Activated CD8-positive, alpha-beta memory T cell treated with anti-CD3 and anti-CD28 coated beads for 1 hour (primary cell): ENCODE measurements at places on chromosomes 6 and 20.

DNA sequence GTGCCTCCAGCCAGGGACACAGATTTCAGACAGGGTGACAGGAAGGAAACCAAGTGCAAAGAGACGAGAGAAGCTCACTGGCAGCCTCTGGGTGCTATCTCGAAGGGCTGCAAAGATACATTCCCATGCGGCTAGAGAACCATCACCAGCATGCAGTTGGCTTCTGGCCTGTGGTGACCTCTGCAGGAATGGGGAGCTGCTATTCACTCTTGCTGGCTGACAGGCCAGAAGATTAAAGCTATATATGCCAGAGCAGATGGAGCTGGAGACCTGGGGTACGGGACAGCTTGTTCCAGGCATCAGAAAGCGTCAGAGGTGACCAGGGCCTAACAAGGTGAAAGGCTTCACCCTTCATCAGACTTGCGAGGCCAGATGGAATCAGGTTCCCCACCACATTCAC is 20.0 kb downstream of the MAP1LC3A start:
- no peak for DNase-seq

DNA sequence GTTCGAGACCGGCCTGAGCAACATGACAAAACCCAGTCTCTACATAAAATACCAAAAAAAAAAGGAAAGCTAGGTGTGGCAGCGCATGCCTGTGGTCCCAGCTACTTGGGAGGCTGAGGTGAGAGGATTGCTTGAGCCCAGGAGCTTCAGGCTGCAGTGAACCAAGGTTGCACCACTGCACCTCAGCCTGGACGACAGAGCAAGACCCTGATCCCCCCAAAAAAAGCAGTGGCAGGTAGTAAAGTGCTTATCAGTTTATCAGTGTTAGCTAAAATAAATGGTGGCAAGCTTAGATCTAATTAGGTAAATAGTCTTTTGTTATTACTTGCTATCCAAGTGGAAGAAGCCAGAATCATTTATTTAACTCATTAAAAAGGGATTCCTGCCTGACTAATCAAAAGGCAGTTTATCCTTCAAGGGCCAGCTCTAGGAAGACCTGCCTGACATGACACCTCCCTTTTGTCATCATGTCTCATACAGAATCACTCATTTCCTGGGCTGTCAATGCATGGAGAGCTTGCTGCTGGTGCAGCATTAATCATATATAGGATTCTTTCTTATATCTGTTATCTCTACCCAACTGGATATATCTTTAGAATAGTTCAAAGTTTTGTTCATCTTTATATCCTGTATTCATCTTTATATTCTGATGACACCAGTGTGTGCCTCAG is 9.6 kb downstream of the DSTN start:
- DNase-seq: no peak

- DNase-seq: no peak
Observed at GRCh38 chr20:23125625-23126191, 39.6 kb upstream of the CD93 start.

- no peak for DNase-seq
Observed at GRCh38 chr20:44302026-44302669, 8.9 kb downstream of the FITM2 start.

DNA sequence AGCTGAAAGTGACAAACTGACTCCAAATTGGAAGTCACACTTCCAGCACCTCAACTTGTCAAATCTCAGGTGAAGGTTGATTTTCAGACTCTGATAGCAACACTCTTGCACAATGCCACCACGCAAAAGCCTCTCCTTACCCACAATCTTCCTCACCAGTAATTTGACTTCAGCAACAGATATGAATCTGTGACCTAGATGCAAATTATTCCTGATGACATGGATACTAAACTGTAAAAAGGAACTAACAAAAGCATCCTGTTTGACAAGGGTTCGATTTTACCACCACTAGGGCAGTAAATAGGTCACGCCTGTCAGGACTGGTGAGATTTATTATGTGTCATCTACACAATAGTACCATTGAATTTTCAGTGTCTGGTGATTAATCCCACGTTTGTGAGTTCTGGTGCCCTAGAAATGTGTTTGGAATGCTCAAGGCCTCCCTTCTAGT is 134.4 kb upstream of the COL21A1 start:
- no peak for DNase-seq

GRCh38 chr6:25842526-25842925 is 10.7 kb upstream of the SLC17A1 start:
- no peak for DNase-seq

DNA sequence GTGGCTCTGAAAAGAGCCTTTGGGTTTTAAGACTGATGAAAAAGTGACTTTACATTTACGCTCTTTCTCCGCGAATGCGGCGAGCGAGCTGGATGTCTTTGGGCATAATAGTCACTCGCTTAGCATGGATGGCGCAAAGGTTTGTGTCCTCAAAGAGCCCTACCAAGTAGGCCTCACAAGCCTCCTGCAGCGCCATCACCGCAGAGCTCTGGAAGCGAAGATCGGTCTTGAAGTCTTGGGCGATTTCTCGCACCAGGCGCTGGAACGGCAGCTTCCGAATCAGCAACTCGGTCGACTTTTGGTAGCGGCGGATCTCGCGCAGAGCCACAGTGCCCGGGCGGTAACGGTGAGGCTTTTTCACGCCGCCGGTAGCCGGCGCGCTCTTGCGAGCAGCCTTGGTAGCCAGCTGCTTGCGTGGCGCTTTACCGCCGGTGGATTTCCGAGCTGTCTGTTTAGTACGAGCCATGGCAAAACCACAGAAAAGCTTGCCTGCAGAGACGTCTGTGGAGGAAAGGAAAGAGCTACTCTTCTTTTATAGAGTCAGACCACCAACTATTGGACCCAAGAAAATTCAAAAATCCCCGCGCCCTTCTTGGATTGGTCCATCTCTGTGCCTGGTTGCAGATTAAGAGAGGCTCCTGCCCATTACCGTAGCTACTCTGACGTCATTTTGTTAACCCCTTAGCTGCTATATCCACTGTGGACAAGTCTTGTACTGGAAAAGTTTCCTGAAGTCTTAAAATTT is 55.5 kb upstream of the HFE start:
- DNase-seq: no peak

- no peak for DNase-seq
Observed at GRCh38 chr20:20138301-20139064, 86.2 kb downstream of the CFAP61 start.

GRCh38 chr6:80211286-80211685 is 104.8 kb downstream of the BCKDHB start:
- no peak for DNase-seq

- DNase-seq: no peak
Observed at GRCh38 chr20:24779946-24780345, 169.1 kb upstream of the CST7 start.

DNA sequence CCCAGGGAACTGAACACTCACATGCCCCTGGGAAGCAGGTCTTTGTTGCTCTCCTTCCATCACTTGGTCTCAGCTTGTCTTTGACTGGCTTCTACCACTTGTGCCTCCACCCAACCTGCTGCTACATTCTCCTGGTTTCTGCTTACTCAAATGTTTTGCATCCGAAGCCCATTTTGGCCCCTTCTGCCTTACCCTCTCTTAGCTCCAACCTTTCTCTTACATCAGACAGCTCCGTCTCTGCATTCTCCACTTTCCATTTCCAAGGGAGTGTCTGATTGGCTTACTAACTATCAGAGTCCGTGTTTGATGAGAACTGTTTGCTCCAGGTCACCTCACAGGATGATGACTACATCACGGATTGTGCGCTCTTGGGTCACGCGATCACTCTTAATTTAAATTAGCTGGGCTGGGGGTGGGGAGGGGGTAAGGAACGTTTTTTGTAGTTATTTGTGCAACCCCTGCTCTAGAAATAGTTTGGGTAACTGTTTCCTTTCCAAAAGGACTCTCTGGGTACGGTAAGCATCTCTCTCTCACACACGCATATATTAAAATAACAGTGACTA is 844 bp upstream of the ABRACL start:
- DNase-seq: no peak

GRCh38 chr6:53031281-53031680 is 33.9 kb upstream of the FBXO9 start:
- no peak for DNase-seq

DNA sequence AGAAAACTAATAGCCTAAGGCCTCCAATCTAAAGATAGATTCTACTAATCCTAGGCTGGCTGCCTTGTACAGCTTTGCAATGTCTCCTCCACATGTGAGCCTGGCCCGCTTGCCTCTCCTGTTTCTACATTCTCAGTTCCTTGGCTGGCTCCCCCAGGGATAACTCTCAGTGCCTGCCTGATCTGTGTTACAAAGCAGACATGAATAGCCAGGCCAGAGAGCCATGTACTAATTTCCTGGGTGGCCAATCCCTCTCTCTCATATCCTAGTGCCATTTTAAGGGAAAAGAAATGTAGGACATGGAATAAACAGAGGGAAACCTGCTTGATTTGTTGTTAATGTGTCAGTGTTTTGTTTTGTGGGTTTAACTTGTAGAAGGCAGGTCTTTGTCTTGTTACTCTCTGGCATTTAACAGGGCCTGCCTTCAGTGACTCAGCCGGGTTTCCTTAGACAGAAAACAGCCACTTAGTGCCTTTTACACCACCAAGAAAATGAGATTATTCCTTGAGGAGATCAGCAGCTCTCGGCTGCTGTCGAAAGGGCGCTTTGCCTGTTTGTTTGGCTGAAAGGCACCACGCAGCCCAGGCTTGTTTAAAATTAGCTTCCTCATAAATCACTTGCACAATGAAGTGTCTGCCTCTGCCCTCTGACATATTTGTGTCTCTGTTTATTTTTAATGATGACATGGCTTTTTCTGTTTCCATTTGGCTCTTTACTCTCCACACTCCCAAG is 702.7 kb downstream of the MAFB start:
- DNase-seq: no peak

GRCh38 chr6:3117912-3118352 is 579 bp upstream of the BPHL start:
- DNase-seq: no peak

DNA sequence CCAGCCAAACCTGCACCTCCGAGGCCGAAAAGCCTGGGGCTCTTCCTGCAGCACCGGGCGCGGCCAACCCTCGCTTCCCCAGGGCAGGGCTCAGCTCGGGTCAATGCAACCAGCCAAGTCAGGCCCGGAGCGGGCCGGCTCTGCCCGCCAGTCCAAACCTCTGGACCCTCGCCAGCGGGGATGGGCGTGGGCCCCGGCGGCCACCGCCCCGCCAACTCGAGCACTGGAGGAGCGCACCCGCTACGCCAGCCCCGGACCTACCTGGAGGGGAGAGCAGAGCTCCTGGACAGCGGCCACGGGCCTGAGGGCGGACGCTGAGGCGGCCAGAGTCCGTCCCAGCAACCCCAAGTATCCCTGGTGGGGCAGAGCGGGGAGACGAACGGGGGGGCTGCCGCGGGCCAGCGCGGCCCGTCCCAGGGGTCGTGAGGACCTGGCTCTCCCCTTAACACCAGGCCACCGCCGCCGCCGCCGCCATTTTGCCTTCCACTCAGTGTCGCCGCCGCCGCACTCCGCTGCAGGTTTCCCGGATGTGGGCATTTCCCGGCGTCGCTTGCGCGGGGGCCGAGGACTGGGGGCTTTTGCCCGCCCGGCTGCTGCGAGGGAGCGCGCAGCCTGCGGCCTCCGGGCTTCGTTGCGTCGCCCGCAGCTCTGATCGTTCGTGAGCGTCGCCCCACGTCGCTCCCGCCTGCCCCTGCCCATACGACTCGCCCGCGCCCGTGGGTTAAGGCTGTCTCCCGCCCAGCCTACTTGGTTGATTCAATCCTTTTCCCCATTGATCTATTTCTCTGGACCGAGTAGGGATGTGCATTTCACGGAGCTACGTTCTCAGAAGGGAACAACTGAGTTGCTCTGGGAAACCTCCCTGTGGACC is at the start of gene LATS1:
Gene LATS1, minus strand, starts transcription at position 514 of the 871 bp plus-strand sequence. CDS start 15,975 bp downstream, outside the sequence.
- peak; percentile 77 for DNase-seq

GRCh38 chr6:3230900-3231246 is 3.4 kb upstream of the TUBB2B start:
- no peak for DNase-seq

DNA sequence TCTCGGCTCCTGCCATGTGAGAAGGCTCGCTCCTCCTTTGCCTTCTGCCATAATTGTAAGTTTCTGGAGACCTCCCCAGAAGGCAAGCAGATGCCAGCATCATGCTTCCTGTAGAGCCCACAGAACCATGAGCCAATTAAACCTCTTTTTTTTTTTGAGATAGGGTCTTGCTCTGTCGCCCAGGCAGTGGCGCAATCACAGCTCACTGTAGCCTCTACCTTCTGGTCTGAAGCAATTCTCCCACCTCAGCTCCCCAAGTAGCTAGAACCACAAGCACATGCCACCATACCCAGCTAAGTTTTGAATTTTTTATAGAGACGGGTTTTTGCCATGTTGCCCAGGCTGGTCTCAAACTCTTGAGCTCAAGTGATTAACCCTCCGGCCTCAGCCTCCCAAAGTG is 28.6 kb downstream of the RING1 start:
- DNase-seq: no peak

GRCh38 chr6:166203003-166203640 is 35.5 kb upstream of the TBXT start:
- DNase-seq: no peak

GRCh38 chr6:39843305-39844020 is 51.3 kb downstream of the DAAM2 start:
- no peak for DNase-seq

GRCh38 chr20:59161721-59162120 is 1.9 kb upstream of the ZNF831 start:
- DNase-seq: no peak

DNA sequence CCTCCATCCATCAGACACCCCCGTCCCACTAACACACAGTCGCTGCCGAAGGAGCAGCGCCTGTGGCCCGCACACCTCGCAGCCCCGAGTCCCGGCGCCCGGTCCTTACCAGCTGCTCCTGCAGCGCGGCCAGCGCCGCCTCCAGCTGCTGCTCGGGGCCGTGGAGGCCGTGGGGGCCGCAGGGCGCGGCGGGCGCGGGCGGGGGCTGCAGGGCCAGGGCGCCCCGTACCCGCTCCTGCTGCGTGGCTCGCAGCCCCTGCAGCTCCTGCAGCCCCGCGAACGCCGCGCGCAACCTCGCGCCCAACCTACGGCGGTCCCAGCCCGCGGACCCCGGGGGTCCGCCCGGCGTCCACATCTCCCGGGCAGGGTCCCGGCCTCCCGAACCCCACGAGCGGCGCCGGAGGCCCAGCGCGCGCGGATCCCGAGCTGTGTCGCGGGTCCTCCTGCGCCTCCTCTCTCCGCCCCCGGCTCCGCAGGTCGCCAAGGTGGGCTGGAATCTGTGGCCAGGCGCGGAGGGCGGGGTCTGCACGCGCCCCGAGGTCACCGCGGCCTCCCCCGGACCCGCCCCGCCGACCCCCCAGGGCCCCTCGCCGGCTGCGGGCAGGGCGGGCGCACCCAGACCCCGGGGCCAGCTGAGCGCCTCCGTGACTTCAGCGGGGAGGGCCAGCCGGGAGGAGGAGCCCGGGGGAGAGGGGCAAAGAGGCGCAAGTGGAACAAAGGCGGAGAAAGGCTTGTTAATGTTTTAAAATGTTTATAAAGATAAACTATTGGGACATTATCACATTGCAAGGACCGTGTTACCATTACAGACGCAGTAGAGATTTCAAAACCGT is at the start of gene DACT2:
Gene DACT2, minus strand, starts transcription at position 499 of the 833 bp plus-strand sequence. Its CDS starts 144 bp downstream, at position 355.
- DNase-seq: no peak
